SIG-M5 (cell line): ENCODE measurements at places on chromosomes 5 and 9.

DNA sequence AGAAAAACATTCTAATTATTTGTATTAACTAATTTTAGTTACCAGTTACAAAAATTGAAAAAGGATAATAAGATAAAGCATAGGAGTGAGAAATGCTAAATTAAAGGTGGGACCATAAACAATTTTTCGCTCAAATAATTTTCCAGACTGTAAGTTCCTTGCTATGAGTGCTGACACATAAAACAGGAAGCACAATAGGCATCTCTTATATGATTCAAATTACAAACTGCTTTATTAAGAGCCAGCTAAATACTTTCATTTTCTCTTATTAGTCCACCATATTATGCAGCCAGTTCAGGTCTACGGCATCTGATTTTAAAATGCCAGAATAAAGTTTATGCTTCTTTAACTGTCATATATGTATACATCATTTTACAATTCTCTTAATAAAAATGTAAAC lies 4.4 kb downstream of the RC3H2 start:
- no peak for DNase-seq

GRCh38 chr9:121684381-121685145 lies 33.1 kb downstream of the DAB2IP start:
- no peak for DNase-seq

DNA sequence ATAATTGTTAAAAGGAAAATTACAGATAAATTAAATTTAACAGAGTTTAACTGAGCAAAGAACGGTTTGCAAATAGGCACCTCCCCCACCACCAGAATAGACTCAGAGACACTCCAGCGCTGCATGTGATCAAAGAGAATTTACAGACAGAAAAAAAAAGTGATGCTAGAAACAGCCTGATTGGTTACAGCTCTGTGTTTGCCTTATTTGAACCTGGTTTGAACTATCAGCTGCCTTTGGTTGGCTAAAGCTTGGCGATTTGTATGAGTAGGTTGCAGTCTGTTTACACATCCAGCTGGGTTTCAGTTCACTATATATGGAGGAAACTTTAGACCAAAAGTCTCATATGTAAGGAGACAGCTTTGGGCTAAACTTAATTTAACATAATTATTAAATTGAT lies 249.1 kb downstream of the ENC1 start:
- no peak for DNase-seq

GRCh38 chr5:142378737-142379634 lies 54.2 kb upstream of the SPRY4 start:
- no peak for DNase-seq

DNA sequence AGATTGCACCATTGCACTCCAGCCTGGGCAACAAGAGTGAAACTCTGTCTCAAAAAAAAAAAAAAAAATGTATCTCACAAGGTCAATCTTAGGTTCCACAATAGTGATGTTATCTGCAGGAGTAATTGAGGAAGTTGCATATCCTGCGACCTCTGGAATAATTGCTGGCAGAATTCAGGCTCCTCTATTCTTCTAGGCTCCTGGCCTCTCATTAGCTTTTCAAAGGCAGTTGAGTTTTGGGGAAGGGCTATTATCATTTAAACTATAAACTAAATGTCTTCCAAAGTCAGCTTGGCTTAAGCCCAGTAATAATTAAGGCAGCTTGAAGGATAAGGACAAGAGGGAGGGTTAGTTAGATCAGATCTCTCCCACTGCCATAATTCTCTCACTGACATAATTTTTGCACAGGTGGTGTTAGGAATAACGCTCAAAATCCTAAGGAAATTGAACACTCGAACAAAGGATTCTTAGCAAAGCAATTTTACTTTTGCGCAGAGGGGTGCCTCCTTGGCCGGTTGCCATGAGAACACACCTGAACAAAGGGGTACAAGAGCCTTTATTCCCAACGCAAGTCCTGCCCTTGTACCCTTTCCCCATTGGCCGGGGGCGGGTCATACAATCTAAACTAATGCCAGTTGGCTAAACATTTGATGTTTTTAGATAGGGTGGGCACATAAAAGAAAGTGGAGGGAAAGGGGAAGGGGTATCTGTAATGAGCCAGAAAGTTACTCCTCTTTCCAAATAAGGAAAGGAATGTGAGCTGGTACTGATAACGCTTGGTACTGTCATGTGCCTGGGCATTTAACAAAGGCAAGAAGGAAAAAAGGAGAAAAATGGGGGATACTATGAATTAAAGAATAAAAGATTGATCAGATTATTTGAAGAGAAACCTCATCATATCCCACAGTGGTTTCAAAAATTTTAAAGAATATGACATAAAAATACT lies 106.4 kb upstream of the CCNG1 start:
- DNase-seq = no peak

DNA sequence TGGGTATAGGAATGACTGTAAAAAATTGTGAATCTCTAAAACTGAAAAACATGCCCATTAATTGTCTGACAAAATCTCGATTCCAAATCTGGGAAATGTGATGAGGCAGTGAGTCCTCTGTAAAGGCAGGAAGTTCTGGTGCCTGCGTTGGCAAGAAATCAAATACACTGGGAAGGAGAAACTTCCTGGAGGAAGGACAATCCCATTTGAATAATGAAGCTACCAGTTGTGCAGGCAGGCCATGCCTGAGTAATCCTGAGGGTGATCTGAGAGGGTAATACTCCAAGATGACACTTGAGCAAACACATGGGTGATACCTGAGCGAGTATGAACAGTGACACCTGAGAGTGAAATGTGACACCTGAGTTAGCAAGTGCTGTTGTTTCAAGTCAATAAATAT lies 49.7 kb downstream of the KIF24 start:
- no peak for DNase-seq

DNA sequence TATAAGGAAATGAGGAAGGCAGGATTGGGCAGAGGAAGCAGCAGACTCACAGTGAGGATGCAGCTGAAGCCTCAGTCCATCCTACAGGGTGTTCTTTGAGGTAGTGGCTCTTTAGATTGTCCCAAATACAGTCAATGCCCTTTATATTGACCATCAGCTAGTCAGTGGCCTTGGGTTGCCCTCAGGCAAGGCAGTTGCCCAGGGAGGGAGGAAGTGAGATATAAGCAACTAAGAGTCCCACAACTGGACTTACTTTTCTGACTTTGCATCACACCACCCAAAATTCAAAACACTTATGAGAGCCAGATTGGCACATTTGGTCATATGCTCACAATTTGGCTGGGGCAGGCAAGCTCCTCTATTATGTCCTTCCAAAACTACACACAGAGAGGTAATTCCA lies 9.4 kb upstream of the SLC12A2 start:
- DNase-seq = no peak

DNA sequence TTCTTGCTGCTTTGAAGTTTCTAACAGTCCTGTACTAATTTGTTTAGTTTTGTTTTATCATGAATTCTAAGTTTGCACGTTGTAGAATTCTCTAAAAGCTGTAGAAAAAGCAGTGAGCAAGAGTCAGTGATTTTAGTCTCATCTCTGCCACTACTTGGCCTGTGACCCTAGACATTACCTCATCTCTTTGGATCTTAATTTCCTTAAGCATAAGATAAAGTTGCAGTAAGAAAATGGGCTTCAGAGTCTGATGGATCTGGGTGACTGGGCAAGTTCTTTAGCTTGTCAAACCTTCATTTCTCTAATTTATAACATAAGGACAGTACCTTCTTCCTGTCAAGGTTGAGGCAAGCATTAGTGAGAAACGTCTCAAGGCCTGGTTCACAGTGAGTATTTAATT lies 247.9 kb downstream of the DMRT2 start:
- DNase-seq = no peak
